Chondrocyte (in vitro differentiated cells): ENCODE measurements at places on chromosomes 6 and 20. TPM values are rescaled to one million over a fixed set of nuclear protein-coding genes. Genes with fewer than 3 reads are reported as not detected.
A peak's percentile ranks its signal among the peaks of the same experiment; 100 is the strongest.

GRCh38 chr20:62043131-62043914 lies 22.4 kb downstream of the TAF4 start:
- H3K4me3 ChIP-seq: no peak overlapping the region
- no peaks in the 10 kb centered on the region for H3K36me3 ChIP-seq
- H3K27me3 ChIP-seq: no peaks in the 10 kb centered on the region
- DNase-seq: no peak
- peaks cover 24% of the 10 kb centered on the region for H3K4me1 ChIP-seq

The RUNX2 gene
- 12.2 to 20.4 TPM (median 14.0 TPM) in 3 replicates for total RNA-seq

DNA sequence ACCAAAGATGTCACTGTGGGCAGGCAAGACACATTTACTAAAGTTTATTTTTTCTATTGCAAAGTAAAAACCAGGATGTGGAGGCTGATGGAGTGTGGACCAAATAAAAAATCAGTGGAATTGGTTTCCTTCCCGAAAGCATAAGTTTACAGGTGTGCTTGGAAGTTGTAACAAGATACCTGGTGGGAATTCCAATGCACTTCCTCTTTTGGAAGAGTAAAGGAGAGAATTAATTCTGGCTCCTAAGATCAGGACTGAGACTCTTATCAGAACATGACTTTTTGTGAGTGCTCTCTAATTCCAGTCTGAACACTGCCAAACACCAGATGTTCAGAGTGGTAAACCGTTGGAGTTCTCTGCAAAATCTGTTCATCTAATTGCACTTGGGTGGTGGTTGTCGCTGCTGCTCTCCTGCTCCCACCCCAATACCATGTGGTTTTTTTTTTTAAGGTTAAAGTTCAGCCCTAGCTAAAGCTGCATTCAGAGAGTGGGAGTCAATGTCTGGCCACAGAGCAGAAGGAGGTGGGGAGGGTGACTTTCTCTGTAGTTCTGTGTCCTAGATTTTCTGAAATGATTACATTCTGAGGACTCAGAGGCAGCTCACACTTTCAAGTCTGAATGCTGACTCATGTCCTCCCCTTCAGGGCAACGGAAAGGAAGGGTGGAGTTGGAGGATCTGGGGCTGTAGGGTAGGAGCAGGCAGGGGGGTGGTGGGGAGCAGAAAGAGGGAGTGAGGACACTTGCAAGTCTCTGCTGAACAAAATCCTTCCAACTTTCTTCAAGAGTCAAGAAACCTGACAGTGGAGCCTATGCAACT lies 275.8 kb upstream of the PRDM1 start:
- no peak for DNase-seq
- no peaks in the 10 kb centered on the region for H3K36me3 ChIP-seq
- no peaks in the 10 kb centered on the region for H3K27me3 ChIP-seq
- H3K27ac ChIP-seq: peak overlapping the region; percentile 67
- H3K4me1 ChIP-seq: peaks cover 18% of the 10 kb centered on the region

The ID4 gene
- 79.9 to 139 TPM (median 136 TPM) in 3 replicates for total RNA-seq

The KIF6 gene
- total RNA-seq: 0.62 to 2.4 TPM (median 1.1 TPM) in 3 replicates

The TRIM27 gene
- 49.6 to 61.8 TPM (median 53.5 TPM) in 3 replicates for total RNA-seq

GRCh38 chr6:139879823-139880356 lies 505.4 kb upstream of the CITED2 start:
- no peaks in the 10 kb centered on the region for H3K36me3 ChIP-seq
- H3K4me3 ChIP-seq: no peak overlapping the region
- H3K4me1 ChIP-seq: peaks cover 36% of the 10 kb centered on the region
- no peak overlapping the region for H3K27ac ChIP-seq
- H3K27me3 ChIP-seq: no peaks in the 10 kb centered on the region
- DNase-seq: no peak

The TMEM14C gene
- total RNA-seq: 115 to 119 TPM (median 117 TPM) in 3 replicates

GRCh38 chr6:3423439-3424184 lies 33.2 kb downstream of the SLC22A23 start:
- no peaks in the 10 kb centered on the region for H3K36me3 ChIP-seq
- no peaks in the 10 kb centered on the region for H3K27me3 ChIP-seq
- H3K27ac ChIP-seq: no peak overlapping the region
- no peak overlapping the region for H3K4me3 ChIP-seq
- DNase-seq: no peak
- H3K4me1 ChIP-seq: peaks cover 62% of the 10 kb centered on the region

DNA sequence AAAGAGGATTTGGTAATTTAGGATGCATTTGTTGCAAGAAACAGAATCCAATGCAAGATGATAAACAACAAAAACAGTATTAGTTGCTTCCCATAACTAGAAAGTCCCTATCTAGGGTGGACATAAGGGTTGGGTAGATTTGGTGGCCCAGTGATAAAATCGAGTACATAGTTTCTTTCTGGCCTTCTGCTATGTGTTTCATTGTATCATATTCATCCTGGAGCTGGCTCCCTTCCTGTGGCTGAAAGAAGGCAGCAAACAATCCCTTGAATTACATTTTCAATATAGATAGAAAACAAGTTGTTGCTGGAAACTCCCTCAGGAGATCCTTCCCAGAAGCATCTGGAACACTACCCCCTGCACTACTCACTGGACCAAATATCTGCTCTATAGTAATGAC lies 135.1 kb downstream of the ID4 start:
- H3K27me3 ChIP-seq: no peaks in the 10 kb centered on the region
- H3K4me3 ChIP-seq: no peak overlapping the region
- H3K36me3 ChIP-seq: no peaks in the 10 kb centered on the region
- H3K4me1 ChIP-seq: no peaks in the 10 kb centered on the region
- DNase-seq: no peak
- no peak overlapping the region for H3K27ac ChIP-seq
